Germinal center (tissue), 1 donor: ENCODE measurements at places on chromosomes 2 and 18.

DNA sequence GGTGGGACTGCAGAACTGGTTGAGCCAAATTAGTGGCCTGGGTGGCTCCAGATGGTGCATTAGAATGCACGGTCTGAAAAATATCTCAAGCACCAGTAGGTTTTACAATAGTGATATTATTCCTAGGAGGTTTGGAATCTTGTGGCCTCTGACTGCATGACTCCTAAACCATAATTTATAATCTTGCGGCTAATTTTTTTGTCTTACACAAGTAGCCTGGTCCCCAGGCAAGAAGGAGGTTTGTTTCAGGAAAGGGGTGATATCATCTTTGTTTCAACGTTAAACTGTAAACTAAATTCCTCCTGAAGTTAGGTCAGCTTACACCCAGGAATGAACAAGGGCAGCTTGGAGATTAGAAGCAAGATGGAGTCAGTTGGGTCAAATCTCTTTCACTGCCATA is 98.9 kb upstream of the ARL4C start:
- DNase-seq, result no peak

DNA sequence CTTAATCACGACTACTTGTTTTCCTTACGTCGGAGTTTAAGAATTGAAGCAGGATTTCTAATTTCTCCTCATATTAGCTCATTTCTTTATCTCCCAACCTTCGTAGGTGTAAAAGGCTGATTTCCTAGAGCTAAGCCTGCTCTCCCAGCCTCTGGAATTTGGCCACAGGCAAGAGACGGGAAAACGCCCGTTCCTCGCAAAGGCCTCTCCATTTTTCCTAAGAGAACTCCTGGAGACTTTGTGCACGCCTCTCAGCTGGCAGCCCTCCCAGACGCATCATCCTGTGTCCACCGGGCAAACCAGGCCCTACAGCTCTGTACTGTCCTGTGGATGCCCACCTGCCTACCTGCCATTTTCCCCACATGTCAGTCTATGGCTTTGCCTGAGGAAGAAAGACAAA is 106.3 kb downstream of the FTCDNL1 start:
- DNase-seq, result no peak

DNA sequence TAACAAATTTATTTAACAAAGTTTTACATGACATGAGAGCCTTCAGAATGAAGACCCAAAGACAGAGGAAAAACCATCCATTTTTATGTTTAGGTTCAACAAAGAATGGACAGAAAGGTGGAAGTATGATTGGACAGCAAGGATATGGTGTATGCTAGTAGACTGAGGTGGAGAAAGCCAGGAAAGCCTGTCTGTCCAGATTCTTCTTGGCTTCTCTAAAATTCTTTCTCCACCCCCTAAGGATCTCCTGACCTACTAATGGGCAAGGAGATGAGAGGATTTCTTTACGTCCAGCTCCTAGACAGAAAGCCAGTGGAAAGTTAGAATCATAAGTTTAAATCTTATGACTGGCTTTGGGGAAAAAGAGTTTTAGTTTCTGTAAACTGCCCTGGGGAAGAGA is 3.0 kb downstream of the ATIC start:
- no peak for DNase-seq

GRCh38 chr2:17892770-17893534 is 14.5 kb downstream of the KCNS3 start:
- no peak for DNase-seq

GRCh38 chr2:41859615-41860514 is 188.0 kb upstream of the PKDCC start:
- no peak for DNase-seq

DNA sequence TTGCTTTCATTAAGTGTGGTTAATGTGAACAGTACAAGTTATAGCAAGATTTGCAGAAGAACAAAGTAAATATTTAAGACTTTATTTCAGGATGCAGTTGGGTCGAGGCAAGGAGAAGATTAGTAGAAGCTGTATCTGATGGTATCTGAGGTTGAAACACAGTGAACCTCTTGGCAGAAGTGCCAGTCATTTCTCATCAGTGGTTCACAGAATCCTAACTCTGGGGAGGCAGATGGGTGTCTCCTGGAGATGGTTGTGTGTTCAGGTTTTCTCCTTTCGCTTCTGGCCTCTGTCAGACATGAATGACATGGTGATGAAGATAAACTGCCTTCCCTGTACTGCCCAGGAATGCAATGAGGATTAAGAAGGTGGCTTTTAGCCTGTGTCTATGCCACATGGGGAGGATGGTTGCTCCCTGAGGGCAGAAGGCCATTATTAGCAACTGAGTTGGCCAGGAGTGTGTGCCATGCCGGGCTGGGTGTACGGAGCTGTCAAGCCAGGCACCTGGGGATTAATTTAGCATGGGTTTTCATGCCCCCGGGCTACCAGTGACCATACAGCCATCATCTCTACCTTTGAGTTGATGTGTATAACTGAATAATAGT is 28.0 kb downstream of the MGAT5 start:
- no peak for DNase-seq

DNA sequence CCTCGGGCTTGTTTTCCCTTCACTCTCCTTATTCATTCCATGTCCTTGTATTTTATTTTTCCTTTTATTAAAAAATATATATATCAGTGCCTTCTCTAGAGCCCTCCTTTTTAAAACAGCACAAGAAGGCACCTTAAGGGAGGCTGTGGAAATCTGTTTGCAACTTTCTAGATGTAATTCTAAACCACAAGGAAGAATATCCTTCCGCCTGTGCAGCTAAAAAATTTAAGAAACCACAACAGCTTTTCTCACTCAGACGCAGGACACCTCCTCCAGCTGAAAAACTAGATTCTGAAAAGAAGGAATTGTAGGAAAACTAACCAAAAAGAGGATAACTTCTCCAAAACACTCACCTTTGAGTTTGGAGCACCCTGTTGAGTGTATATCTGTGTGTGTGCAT is 142.2 kb downstream of the BCL11A start:
- DNase-seq, result no peak

DNA sequence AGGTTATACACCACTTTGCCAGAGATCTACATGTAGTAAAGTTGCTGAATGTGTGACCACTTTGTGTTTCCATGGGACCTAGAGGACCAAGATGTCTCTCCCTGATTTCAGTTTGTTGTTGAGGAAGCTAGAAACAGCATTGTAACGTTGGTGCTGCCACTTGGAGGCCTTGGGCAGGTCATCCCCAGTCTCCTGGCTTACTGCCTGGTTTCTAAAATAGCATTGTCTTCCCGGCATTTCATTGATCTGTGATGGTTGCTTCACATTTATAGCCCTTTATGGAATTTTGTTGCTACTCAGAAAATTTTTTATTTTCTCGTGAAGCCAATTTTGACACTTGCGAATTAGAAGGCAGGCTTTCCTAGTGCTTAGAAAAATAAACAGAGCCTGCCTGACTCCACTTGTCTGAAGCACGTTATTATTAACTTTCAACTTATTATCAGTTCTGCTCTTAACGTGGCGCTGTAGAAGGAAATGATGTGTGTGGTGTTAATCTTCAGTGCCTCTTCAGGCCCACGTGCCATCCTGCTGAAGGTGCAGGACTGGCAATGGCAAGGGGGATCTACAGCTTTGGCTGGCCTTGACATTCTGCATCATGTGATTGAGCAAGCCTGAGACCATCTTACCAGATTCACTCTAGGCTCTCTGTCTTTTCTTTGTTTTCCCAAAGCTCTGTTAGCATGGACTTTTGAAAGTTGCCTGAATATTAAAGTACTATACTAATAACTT is 59.9 kb downstream of the INPP4A start:
- DNase-seq, result no peak

DNA sequence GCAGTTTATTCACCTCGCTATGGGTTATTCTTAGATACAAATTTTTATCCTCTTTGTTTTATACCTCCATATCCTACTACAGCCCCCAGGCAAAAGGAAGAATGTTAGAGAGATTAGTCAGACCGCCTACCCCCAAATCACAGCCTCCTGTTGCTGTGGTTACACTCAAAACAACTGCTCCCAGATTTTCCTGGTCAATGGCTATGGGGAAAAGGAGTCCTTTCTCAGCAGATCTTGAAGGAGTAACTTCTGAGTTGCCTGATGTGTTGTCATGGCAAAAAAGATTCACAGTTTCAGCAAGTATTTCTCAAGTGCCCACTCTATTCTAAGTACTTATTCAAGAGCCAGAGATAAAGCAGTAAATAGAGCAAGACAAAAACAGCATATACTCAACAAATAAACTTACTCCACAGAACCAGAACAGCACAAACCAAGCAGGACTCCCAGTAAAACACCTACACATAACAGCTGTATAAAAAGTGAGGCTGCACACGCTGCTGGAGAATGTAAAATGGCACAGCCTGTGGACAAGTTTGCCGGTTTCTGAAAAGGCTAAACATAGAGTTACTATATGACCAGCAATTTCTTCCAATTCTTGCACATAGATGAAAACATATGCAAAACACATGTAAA is 104.8 kb downstream of the NOL10 start:
- no peak for DNase-seq

- no peak for DNase-seq
Observed at GRCh38 chr2:74894272-74894981, 60.5 kb downstream of the HK2 start.

GRCh38 chr2:122414902-122415301 is 659.5 kb downstream of the TSN start:
- no peak for DNase-seq

DNA sequence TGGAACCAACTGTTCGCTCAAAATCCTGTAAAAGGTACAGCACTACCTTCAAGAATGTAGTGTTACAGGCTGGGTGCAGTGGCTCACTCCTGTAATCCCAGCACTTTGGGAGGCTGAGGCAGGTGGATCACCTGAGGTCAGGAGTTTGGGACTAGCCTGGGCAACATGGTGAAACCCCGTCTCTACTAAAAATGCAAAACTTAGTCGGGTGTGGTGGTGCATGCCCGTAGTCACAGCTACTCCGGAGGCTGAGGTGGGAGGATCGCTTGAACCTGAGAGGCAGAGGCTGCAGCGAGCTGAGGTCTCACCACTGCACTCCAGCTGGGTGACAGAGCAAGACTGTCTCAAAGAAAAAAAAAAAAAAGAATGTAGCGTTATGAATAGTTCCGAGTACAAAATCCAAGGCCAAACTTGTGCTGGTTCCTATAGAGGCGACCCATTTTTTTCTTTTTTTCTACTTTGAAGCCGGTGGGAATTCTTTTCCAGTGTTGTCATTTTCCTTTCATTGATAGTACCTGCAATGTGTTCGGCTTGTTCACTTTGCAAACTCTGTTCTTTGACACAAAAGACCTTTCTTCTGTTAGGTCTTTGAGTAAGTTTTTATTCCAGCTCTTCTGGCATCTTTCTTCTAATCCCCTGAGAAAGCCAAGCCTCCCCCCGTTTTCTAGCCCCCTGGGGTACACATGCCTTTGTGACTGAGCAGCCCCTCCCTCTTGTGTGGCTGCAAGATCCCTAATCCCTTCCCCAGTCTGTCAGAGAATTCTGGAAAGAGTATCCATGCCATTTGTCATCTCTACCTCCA is 25.1 kb downstream of the INPP5D start:
- DNase-seq, result no peak

- DNase-seq, result no peak
Observed at GRCh38 chr2:43748333-43748732, 25.5 kb upstream of the DYNC2LI1 start.

GRCh38 chr2:170719810-170720209 is 4.7 kb downstream of the SP5 start:
- DNase-seq, result no peak

DNA sequence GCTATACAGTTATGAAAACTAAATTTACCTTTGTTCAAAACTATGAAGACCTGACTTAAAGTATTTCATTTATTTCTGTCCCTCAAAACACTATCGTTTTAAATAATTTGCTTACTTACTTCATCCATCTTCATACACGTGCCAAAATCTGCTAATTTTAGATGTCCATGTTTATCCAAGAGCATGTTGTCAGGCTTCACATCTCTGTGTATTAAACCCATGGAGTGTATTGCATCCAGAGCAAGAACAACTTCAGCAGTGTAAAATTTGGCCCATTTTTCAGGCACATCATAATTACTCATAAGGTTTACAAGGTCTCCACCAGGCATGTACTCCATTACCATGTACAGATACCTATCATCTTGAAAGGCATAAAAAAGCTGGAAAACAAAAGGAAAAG is 80.3 kb downstream of the SLC66A3 start:
- no peak for DNase-seq

- DNase-seq, result no peak
Observed at GRCh38 chr18:62026586-62026985, 133.8 kb upstream of the RNF152 start.

- no peak for DNase-seq
Observed at GRCh38 chr18:7094427-7094826, 23.2 kb downstream of the LAMA1 start.
